ENCODE measurements at places on chromosomes 3 and 15.

DNA sequence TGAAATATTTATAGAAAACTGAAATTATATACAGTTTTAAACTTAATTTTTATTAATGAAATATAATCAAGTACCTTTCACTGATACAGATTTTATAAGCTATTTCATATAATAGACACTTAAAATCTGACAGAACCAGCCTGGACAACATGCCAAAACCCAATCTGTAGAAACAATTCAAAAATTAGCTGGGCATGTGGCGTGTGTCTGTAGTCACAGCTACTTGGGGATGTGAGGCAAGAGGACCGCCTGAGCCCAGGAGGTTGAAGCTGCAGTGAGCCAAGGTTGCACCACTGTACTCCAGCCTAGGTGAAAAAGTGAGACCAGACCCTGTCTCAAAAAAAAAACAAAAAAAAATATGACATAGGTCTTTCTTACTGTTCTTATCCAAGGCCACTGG lies 238.3 kb upstream of the MANF start:
- no peak for DNase-seq

DNA sequence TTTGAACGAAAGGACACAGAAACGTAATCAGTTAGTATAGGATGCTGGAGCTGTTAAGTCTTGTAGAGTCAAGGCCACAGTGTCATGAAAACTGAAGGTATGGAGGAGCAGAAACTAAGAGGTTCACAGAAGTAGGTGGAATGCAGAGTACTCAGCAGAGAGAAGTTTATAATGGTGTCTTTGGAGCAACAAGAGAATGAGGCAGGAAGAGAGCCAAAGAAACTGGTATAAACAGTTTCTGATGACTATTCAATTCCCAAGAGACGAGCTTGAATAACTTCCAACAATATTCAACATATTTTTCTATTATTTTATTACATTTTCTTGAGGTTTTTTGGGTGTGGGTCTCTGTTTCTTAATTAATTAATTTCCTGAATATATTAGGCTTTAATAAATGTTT lies 29.6 kb downstream of the GALK2 start:
- no peak for DNase-seq

- DNase-seq, result no peak
Measured at GRCh38 chr15:48798319-48798718, 12.6 kb downstream of the CEP152 start.

DNA sequence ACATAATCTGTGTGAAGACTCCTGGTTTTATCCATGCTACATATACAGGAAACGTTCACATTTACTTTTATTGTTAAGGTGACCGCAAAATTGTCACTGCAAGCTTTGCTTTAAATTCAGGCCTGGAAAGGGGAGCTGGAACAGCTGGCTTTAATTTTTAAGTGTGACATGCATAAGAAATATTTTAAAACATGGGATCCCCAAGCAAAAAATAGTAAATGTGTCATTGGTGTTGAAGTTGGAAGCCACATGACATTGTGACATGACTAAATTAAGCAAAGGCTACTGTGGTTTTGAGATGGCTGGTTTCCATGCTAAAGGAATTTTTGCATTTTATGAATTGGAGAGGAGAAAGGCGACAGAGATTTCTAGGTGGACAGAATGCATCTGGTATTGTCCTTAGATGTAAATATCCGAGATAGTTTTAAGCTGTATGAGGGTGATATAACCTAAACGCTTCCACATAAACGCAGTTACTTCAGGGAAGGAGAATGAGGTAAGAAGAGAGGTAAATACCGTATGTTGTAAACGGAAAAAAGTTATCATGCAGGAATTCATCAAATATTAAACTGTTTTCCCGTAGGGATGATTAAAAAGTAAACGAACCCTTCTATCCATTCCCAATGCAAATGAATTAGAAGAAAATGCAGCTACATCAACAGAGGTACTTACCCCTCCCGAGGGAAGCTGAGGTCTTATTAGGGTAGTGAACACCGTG lies 927 bp upstream of the FYTTD1 start:
- no peak for DNase-seq

Data from hindlimb muscle (tissue), 1 donor.